ENCODE measurements at places on chromosomes 16 and 17.

GRCh38 chr16:83143788-83144187 lies 517.0 kb downstream of the CDH13 start:
- DNase-seq = no peak

DNA sequence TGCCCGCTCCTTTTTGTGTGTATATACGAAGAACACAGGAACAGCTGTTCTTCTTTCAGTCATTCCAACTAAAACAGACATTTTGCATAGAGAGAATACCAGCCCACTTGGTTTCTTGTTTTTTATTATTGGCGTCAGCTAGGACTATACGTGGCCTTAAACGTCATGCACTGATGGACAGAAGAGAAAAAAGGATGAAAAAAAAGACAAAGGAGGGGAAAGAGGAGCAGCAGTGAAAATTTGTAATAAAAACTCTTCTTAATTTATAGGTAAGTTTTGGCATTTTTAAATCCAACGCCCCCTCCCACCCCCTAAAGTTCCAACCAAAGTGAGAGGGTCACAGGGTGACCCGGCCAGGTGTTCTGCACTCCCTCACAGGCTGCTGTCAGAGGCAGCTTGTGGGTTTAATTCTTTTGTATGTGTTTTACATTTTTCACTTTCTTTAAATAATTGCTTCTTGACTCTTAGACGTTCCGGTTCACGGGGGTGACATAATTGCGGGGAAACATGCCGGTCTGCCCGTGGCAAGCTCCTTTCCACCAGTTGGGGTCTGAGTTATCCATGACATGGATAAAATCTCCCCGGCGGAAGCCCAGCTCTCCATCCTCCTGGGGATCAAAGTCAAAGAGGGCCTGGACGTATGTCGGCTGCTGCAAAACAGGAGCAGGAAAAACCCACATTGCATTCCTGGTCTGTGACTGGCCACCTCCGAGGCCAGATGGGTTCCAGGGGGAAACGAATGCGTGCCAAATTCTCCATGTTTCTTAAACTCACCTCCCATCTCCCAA lies 30.9 kb upstream of the SLC25A19 start:
- no peak for DNase-seq

DNA sequence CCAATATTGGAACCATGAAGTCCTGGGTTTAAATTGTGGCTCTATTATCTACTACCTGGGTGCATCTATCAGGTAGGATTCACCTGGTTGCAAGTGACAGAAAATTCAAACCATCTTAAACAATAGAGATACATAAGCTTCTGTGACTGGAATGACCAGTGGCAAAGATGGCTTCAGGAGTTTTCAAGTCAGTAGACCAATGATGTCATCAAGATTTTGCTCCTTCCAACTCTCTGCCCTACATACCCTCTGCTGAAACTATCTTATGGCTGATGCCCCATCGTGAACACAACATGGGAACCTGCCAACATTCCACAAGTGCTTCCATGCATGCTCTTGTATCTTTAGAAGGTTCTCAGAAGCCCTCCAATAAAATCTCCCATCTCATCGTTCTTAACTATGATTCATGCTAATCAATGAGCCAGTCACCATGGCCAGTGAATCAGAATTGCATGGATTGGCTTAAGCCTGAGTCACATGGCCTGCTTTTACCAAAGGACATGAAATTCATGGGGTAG lies 180.9 kb downstream of the GRIN2A start:
- DNase-seq = no peak

DNA sequence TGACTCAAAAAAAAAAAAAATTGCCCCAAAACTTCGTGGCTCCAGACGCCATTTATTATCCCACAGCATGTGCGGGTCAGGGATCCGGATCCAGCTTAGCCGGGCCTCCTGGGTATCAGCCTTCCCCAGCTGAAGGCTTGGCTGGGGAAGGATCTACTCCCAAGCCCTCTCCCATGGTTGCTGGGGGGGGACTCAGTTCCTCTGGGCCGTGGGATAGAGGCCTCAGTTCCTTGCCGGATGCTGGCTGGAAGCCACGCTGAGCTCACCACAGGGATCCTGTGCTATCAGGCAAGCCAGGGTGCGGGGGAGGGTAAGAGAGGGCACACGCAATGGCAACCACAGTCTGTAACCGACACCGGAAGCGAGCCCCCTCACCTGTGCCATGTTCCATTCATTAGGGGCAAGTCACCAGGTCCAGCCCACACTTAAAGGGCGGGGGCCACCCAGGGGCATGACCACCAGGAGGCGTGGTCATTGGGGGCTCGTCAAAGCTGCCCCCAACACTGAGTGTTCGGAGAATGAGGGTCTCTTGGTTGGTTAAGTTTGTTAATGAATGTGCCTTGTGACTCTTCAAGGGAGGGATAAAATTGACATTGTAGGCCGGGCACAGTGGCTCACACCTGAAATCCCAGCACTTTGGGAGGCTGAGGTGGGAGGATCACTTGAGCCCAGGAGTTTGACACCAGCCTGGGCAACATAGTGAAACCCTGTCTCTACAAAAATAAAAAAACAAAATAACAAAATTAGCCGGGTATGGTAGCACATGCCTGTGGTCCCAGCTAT lies 210.0 kb upstream of the GSE1 start:
- DNase-seq = no peak

GRCh38 chr16:3997231-3997841 lies 116.8 kb upstream of the CREBBP start:
- no peak for DNase-seq

DNA sequence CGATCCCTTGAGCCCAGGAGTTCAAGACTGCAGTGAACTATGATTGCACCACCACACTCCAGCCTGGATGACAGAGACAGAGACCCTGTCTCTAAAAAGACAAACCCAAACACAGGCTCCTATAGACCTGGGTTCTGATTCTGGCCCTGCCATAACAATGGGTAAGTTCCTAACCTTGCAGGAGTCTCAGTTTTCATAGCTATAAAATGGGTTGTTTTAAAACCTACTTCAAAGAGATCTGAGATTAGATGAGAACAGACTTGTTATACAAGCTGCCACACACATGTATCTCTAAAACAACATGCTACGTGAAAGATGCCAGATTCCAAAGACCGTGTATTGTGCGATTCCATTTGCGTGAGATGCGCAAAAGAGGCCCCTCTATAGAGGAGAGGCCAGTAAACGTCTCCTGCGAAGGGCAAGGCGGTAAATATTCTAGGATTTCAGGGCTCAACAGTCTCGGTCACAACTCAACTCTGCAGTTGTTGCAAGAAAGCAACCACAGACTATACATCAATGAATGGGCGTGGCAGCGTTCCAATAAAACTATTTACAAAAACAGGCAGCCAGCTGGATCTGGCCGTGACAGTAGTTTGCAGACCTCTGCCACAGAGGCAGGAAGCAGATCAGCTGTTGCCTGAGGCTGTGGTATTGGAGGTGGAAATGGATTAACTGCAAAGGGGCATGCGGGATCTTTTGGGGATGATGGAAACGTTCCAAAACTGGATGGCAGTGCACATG lies 5.9 kb downstream of the CORO7 start:
- no peak for DNase-seq

DNA sequence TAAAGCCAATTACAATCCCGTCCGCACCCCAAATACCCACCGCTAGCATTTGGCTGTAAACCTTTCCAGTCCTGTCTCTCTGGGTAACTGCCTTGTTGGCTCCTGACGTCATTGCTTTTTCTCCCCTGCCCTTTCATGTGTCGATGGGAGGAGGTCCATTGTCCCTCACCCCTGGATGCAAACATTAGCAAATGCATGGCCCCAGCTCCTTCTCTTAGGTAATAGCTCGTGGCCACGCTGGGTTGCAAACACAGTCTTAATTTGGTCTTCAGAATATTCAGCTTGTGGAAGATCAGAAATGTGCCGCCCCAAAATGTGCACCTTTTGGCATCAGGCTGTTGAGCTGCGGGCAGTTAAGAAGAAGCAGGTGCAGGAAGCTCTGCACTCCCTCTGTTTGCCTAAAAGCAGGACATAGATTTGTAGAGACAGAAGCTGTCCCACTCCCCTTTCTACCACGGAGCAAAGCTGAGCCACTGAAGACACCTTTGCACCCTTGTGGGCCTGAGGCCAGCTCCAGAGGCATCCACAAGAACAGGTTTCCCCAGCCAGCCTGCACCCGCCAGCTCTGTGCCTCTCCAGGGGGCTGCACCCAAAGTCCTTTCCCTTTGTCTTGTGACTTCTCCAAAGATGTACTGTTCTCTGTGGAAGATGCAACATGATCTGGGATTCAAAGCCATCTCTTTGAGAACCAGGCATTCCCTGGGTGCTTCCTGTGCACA lies 127.3 kb downstream of the MGAT5B start:
- DNase-seq = no peak

- no peak for DNase-seq
Measured at GRCh38 chr17:42893359-42893758, 7.2 kb upstream of the G6PC1 start.

- DNase-seq = peak; percentile 25
Measured at GRCh38 chr17:4708436-4708835, 2.0 kb upstream of the ARRB2 start.

DNA sequence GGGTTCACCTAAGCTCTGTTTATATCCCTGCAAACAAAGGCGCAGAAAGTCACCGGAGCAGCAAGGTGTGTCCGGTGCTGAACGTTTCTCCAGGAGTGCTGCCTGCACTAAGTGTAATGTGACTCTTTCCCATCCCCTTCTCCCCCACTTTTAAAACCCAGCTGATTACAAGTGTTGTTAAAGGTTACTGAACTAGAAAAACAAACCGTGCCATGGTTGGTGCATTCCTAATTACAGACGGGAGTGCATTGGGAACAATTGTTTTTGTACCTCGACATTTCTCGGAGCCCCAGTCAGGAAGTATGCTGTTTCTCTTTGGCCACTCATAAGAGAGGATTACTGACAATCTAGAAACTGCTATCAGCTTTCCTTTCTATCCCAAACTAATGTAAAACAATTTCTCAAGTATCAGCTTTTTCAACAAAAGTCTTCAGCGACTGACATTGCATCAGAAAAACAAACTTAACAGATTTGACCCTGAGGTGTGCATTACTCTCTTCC lies 441.0 kb upstream of the SALL1 start:
- no peak for DNase-seq

DNA sequence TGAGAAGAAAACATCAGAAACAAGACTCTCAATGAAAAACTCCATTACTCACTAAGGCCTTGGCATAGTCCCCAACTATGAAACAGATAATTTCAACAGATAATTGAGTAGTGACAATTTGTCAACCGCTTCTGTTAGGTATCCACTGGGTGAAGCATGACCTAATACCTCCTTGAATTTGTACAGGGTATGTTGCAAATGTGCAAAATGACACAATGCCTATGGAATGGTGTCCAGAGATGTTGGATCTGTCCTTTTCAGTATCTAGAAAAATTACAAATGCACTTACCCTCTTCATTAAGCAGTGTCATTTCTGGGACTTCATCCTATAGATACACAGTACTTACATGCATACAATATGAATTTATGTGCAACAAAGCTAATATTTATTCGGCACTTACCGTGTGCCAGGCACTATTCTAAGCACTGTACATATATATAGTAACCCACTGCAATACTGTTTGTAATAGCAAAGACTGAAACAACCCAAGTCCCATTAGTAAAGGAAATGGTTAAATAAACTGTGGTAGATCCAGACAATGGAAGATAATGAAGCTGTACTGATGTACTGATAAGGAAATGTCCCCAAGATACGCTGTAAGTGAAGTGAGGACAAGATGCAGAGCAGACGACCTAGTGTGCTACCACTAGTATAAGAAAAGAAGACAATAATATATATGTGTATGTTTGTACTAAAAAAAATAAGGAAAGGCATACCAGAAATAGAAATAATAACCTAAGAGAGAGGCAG lies 21.4 kb upstream of the SLC6A4 start:
- DNase-seq = no peak

DNA sequence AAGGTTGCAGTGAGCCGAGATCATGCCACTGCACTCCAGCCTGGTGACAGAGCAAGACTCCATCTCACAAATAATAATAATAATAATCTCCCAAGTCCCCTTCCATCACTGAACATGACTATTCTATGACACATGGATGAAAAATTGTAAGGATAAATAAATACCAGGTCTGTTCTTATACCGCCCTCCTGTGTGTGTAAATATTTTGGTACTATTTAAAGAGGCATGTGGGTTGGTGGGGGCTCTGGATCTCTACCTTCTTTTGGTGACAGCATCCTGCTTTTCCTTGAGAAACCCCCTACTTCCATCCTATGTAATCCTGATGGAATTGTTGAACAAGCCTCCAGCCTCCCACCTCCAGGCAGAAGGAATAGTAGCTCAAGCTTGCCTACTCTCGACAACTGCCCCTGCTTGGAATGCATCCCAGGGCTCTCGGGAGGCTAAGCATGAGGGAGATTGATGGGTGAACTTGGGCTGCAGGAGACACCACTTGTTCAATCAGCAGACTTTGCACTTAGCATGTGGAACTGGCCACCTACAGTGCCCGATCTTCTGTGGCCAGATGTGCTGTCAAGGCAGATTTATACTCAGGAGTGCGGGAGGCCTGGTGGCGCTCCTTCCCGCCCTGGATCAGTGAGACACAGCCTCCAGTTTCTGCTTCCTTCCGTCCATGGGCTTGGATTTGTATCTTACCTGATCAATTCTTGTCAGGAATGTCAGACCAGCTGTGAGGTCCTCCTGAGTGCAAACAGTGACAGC lies 287.4 kb downstream of the SLC39A11 start:
- no peak for DNase-seq

- peak; percentile 69 for DNase-seq
Measured at GRCh38 chr17:27473748-27474609, 17.7 kb downstream of the KSR1 start.

DNA sequence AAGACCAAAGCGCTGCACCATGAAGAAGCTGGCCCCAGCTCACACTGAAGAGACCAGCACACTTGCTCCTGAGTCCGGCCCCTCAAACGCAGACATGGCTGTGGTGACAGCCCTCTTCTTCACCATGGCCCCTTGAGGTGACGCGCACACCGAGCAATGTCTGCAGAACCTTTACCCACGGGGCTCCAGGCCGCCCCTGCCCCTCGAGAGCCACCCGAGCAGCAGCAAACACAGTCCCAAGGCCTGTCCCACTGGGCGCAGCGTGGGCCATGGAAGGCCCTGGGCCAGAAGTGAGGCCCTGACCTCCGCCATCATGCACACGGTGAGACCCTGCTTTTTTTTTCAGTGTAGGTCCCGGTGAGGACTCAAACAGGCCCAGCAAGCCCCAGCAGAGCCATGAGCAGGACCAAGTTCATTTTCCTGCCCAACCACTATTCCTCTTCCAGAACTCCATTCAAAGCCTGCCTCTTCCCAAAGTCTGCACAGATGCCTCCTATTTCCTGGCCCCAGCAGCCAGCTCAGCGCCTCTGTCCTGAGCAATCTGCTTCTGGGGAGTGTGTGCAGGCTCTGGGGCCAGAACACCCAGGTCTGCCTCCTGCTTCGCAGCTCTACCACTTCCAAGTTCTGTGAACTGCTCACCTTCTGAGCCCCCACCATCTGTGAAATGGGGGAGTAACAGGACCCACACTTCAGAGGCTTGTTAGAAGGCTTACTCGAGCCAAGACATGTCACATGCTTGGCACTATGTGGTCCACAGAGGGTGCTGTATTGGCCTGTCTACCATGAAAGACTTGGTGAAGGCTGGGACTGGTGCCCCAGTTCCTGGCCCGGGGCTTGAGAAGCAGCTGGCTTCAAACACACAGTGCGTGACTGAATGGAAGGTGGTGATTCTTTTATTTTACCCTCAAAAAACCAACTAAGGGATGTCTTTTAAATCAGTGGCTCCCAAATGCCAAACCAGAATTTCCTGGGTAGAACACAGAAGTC lies 35.7 kb upstream of the GSG1L start:
- no peak for DNase-seq
